ENCODE measurements at places on chromosomes 3 and 15.

DNA sequence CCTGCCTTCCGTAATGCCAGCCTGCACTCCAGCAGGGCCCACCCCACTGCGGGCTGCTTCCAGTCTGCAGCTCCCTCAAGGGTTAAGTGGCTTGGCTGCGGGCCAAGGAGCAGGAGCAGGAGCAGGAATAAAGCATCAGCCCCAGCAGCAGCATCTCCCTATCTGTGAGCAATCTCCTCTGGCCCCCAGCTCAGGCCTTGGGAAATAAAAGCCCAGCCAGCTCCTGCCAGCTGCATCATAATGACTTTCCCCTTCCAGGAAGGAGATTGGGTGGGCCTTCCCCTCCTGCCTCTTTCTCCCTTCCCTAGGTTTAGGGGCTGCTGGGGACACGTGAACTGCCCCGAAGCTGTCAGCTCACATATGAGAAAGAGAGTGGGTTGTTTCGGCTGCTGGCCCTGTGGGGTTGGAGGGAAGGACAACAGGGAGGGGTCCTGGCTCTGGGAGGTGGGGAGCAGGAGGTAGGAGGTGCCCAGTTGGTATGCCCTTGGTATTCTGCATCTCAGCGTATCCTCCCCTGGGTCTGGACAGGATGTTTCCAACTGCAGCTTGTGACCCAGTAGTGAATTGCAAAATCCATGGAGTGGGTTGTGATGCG lies 34.6 kb upstream of the FGD5 start:
- DNase-seq: no peak

DNA sequence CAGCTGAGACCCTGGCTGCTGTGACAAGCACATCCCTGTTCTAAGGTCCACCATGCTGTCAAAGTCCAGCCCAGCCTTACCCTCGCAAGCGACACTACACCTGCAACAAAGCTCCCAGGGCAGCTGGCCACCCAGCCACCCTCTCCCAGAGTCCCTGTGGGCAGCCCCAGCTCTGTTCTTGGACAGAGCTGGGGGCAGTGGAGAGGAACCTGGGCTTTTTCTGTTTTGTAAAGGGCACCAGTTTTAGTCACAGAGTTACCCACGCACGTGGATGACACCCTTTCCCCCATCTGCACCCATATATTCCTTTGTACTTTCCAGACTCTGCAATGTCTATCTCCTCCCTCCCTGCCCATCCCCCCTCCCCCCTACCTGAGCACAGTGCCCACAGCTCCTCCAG lies 38.9 kb downstream of the ACAN start:
- DNase-seq: no peak

- peak; percentile 15 for DNase-seq
Measured at GRCh38 chr3:34859746-34860145, 779.6 kb upstream of the ARPP21 start.

DNA sequence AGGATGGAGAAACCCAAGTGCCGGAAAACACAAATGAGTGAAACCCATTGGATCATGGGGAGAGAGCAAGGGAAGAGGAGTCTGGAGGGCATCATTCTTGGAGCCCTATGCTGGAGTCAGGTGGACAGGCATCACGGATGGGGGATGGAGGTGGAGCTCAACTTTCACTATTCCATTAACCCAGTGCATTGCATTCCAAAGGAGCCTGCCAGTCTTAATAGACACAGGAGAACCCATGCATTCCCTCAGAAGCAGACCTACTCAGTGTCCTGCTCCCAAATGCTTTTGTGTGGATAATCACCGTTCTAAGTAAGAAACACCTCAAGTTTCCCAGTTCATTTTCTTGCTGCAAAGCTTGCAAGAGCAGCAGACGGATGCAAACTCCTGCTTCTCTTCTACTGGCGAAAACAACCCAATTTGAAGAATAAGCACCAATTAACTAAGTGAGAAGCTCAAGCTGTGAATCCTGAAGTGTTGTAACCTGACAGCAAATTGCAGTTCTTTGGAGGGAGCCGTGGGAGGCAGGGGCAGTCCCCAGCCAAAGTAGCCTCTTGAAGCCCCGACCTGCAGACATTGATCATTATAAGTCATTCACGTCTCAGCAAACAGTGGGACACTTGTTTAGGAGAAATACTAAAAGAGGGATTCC lies 25.3 kb downstream of the SEMA5B start:
- no peak for DNase-seq

DNA sequence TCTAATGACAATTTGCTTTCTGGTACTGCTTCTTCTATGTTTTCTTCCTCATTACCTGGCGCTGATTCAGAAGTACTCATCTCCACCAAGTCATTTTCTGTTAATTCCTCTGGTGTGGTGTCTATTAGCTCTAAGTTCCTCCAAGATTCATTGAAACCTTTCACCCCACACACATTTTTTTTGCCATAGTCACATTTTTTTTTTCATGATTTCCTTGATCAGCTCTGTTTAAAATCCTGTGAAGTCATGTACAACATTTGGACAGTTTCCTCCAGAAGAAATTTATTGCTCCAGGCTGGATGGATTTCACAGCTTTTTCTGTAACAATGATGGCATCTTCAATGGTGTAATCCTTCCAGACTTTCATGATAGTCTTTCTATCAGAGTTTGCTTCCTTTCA lies 243.2 kb upstream of the VEPH1 start:
- DNase-seq: no peak

DNA sequence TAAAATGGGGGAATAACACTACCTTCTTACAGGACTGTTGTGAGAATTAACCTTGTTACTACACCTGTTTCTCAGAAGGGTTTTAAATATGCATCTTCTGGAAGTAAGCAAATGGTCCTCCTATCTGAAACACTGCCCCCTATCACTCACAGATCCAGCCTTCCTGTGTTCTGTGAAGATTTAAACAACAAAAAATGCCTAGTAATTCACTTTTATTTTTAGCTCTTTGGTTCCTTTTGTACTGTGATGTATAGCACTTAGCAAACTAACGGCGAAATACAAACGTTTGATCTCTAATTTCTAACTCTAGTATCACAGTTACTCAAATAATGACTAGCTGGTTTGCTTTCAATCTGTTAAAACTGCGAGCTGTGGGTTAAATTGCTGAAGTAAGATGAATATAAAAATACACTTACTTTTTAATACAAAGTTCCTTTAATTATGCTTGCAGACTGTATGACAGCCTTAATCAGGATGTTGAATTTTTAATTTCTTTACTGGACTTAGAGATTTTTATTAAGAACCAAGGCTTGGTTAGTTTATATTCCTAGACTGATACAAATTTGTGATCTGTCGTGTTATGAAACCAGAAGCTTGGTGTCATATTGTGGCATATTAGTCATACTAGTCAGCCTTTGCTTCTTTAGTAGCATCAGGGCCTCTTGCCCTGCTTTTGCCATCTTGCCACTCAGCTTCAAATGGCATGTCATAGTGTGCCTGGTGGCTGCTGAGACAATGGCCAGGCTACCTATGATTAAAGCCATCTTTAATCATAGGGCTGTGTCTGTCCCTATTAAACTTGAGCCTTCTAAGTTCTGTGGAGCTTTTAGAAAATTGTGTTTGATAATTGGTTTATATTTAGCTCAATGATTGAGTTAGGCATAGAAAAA lies 9.2 kb downstream of the EIF3J start:
- peak; percentile 43 for DNase-seq

DNA sequence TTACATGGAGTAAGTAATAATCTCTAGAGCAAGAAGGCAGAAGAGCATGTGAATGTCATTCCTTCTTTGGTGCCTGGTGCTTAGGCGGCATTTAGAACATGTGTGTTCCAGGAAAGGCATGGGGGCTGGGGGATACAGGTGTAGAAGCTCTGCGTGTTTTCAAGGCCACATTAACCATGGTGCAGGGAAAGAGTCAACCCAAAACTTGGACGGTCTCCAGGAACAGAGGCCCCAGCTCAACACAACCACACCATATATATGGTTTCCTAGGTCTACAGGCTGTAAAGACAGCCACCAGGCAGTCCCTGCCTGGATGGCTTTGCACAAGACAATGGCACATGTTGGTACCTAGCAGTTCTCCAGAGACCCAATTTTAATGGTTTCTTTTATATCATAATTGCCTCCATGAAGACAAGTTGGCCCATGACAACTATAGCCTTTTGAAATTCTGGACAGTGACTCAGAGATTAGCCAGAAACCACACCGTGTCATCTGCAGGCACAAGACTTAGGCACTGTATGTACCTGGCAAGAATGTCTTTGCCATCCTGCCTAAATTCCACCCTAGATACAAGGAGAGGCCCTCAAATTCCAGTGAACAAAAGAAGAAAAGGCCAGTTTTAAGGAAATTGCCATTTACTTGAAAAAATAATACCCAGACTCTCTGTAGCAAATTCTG lies 25.0 kb upstream of the DGKG start:
- no peak for DNase-seq

DNA sequence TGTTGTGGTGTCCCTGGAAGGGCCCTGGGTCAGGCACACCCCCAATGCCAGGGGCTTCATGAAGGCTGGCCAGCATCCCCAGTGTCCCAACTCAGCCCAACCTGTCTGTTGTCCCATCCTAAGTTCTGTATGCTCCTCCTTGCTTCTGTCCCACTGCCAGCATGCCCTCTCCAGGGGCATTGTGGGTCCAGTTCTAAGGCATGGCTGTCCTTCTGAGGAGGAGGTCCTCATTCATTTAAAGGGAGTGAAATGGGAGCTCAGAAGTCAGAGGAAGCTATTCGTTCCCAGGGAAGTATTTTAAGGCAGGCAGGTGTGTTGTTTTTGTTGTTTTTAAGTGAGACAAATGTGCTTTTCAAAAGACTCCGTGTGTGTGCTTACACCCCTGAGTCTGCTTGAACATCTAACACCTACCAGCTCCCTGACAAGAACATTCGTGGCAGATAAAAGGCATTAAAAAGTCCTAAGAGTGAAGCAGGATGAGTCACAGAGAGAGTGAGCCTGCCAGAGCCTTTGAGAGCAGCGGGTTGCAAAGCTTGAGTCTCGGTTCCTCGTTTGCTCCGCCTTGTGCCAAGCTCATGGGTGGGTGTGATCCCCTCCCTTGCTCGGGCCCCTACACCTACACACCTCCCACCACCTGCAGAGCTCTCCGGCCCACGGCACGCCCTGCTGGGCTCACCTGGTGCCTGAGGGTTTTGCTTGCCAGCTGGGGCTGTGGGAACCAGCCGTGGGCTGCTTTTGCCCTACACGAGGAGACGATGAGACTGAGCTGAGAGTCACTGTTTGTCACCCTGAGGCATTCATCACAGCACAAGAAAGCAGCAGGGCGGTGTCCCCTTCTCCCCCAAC lies 183.4 kb upstream of the TOPAZ1 start:
- peak; percentile 46 for DNase-seq

- DNase-seq: no peak
Measured at GRCh38 chr3:74059301-74059922, 434.7 kb upstream of the PDZRN3 start.
